Activated CD4-positive, alpha-beta T cell treated with anti-CD3 and anti-CD28 coated beads, Interleukin-2, amount 10 ng/mL, durations not matched to agents 7 days and 5 days (primary cell): ENCODE measurements at places on chromosomes 3 and 15.

DNA sequence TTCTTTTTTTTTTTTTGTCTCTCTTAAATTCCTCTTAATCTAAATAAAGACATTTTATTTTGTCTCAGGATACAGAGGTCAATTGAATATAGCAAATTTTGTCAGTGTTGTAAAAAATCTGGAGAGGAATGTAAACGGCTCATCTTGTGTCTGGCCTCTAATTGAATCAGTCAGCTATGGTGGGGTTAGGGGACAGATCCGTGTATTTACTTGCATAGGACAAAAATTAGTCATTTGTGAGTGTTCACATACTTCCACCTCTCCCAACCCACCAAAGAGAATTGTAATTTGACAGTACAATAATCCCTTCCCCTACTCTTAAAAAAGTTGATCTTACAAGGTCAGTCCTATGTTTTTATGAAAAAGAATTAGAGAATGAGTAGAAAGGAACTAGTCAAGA is 18.3 kb downstream of the PPARG start:
- DNase-seq = no peak

GRCh38 chr15:80584561-80584964 is 110.5 kb upstream of the ABHD17C start:
- DNase-seq = no peak

- no peak for DNase-seq
These were observed 71.0 kb upstream of the ZNF280D start for GRCh38 chr15:56804279-56804678.

- DNase-seq = no peak
These were observed 35.7 kb upstream of the PARL start for GRCh38 chr3:183920416-183920815.

DNA sequence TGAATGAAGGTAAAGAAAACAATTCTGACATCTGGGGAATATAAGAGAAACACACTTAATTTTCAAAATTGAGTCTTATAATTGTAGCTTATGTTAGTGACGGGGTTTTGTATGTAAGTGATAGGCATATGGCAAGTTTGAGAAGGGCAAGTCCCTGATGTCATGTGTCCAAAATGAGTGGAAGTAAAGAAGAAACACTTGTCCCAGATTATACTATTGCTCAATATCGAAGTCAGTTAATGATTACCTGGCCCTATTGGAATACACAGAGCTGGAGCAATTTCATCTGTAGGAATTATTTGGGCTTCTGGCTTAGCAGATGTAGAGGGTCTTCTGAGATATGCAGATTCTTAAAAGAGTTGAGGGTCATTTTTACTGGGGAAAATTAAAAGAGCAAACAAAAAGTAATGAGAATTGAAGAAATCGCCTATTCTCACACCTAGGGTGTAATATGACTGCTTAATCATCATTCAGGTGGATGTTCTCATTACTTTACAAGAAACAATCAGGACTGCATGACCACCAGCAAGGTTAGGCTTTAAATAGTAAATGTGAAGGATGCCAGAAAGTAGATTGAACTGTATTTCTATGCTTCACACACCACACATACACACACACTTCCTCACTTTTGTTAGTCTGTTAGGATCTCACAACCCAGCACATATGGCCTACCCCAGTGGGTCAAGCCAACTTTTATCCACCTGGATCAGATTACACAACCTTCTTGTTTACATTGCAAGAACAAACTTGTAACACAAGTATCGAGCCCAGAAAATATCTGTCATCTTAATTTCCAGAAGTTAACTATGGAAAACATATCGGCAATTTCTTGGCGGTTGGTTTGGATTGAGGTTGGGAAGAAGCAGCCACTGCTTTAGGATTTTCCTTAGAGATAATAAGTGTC is 183.3 kb upstream of the LRRC3B start:
- DNase-seq = no peak

GRCh38 chr3:189896533-189896932 is 224.2 kb downstream of the P3H2 start:
- no peak for DNase-seq

DNA sequence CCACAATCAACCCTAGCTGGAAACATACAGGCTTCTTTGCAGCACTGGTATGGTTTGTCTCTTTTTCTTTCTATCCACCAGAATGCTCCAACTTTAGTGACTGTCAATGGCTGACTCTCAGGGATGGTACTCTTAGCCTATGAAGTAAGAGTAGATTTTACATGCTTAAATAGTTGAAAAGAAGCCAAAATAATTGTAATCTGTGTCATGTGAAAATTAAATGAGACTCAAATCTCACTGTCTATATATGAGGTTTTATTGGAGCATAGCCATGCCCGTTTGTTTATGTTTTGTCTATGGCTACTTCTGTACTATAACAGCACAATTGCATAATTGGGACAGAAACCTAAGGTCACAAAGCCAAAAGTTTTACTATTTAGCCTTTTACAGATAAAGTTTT is 29.1 kb upstream of the PDZRN3 start:
- DNase-seq = no peak

DNA sequence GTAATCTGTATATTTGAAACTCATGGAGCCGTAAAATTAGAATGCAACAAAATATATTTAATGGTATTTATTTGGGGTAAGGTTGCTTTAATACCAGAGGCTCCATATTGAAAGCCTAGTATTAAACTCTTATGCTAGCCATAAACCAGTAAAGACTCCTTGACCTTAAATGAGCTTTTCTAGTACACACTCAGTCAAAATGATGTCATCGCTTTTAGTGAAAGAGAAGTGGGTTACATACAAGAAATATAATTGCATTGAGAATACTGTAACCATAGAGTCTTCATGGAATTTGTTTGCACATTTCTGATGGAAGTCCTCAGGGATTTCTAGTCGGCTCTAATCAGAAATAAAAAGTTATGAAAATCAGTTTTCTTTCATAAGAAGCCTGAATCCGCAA is 757.6 kb downstream of the GBE1 start:
- no peak for DNase-seq

- no peak for DNase-seq
These were observed 109.8 kb downstream of the IL12A start for GRCh38 chr3:160098261-160098908.

- DNase-seq = no peak
These were observed 103.8 kb downstream of the LINGO1 start for GRCh38 chr15:77528968-77529319.

- DNase-seq = peak; percentile 28
These were observed 531 bp downstream of the LZTFL1 start for GRCh38 chr3:45841420-45841756.

DNA sequence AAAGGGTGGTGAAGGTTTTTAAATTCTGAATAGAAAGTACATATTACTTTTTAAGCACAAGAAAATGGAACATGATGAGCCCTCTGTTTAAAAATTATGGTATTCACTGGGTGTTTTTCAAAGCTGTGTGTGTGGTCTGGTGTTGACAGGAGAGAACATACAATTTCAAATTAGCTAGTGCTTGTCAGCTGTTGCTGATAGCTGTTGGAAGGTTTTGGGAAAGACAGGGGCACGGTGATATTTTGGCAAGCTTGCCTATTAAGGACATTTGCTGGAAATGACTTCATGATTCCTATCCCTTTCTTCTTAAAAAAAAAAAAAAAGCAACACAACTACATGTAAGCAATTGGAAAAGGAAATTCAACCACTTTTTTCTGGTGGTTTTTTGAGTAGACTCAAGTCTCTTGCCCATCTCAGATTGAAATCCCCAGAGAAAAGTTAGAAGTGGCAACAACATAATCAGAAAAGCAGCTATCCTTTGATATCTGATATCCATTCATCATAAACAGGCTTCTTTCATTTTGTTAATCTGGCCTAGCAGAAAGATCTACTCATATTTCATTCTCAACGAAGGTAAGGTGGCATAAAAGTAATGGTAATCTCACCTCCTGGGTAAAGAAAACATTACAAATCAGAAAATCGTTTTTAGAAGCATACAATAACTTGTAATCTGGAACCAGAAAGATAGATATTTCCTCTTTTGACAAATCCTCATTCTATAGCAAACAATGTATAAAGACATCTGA is 130.0 kb downstream of the RBMS3 start:
- no peak for DNase-seq

DNA sequence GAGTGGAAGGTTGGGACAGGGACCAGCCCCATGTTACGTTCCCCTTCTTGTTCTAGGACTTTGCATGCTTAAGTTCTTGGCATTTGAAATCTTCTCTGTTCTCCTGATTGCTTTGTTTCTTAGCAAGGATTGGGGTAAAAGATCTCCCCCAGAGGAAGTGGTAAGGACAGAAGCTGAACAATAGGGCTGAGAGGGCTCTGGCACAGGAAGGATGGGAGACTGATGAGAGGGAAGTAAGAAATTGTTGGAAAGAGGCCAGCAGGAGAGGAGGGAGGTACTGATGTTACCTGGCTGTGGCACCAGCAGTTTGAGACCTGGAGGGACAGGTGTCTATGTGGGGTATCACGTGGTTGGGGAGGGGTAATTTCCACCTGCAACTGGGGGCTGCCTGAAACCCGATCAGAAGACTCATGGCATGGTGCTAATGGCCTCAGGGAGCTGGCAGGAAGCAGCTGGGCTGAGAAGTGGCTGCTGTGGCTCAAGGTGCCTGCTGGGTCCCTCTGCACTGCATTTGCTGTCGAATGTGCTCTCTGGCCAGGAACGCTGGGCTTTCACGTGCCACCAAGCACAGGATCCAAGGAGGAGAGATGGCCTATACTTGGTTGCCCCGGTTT is 108.4 kb downstream of the LSM3 start:
- no peak for DNase-seq

DNA sequence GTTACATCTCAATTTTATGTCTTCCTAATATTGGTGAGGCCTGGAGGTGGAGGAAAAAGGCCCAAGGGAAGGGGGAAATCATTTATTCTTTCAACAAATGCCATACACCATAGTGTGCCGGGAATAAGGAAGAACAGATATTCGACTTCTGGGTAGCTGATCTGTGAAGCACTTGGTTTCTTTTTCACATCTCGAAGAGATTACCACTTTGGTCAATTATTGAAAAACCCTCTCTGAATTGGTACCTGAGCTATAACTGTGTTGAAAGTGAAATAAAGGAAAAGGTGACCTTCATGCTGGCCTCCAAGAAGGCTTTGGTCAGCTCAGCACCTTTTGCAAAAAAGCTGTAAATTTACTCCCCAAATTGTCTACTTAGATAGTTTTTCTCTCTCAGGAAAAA is 14.2 kb upstream of the MB21D2 start:
- DNase-seq = no peak

- no peak for DNase-seq
These were observed 117.1 kb downstream of the MTHFS start for GRCh38 chr15:79779746-79780145.

GRCh38 chr15:32682977-32683630 is 34.7 kb upstream of the GREM1 start:
- DNase-seq = no peak
